Stimulated activated CD8-positive, alpha-beta memory T cell treated with anti-CD3 and anti-CD28 coated beads, Interleukin-12 subunit alpha, Interleukin-12 subunit beta, amount 100 ng/mL, for 1 hour (primary cell): ENCODE measurements at places on chromosomes 16 and 17.

DNA sequence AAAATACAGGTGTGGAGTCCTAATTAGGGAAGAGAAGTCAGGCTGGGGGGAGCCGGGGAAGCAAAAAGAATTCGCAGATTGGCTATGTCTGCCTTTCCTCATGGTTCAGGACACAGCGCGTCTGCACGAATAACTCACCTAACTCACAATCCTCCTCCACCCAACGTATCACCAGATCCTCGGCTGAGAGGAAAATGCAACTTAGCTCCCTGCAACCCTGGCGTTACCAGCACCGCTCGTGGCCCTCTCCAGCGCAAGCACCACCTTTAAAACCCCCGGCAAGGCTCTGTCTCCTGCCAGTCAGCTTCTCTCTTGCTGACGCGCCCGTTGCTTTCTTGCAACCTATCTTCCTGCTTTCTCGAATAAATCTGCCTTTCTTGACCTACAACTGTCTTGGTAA is 49.8 kb upstream of the METRNL start:
- no peak for DNase-seq

- no peak for DNase-seq
These were observed 66.1 kb downstream of the ABCC6 start for GRCh38 chr16:16157166-16157565.

GRCh38 chr17:82603981-82604448 is 44.2 kb downstream of the WDR45B start:
- DNase-seq = no peak

GRCh38 chr16:11089504-11090124 is 145.2 kb downstream of the CLEC16A start:
- DNase-seq = no peak

- DNase-seq = no peak
These were observed 985 bp upstream of the ZNF213 start for GRCh38 chr16:3133844-3134243.

DNA sequence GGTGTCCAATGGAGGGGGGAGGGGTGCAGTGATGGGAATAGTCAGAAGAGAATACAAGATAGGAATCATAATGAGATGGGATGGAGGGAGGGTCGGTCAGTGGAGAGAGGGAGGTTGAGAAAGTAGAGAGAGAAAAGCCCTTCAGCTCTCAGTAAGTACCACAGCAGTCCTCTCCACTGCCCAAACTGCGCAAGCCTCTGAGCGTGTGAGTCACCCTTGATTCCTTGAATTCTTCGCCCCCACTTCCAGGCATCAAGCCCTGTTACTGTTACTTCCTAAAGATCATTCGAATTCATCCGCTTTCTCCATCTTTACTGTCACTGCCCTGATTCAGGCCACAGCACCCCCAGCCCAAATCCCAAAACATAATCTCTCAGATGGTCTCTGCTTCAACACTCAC is 2.5 kb downstream of the GUCY2D start:
- no peak for DNase-seq

- no peak for DNase-seq
These were observed 1.6 kb downstream of the EIF4A3 start for GRCh38 chr17:80145076-80146075.
